ENCODE measurements at places on chromosomes 1 and 21. TPM values are rescaled to one million over a fixed set of nuclear protein-coding genes. Genes with fewer than 3 reads are reported as not detected.

SH2D5 gene
- total RNA-seq, result 0.36 TPM

- no peaks in the 10 kb centered on the region for H3K27me3 ChIP-seq
- DNase-seq, result peak; percentile 77
- no peak overlapping the region for H3K4me3 ChIP-seq
These were observed 45.9 kb downstream of the KIAA0040 start for GRCh38 chr1:175146529-175147213.

- DNase-seq, result no peak
- H3K27ac ChIP-seq, result no peak overlapping the region
- no peaks in the 10 kb centered on the region for H3K27me3 ChIP-seq
These were observed 65.8 kb upstream of the RGL1 start for GRCh38 chr1:183739082-183739481.

- H3K36me3 ChIP-seq, result no peaks in the 10 kb centered on the region
- H3K27me3 ChIP-seq, result no peaks in the 10 kb centered on the region
- H3K4me3 ChIP-seq, result no peak overlapping the region
- peaks cover 8% of the 10 kb centered on the region for H3K4me1 ChIP-seq
- no peak for DNase-seq
These were observed 11.7 kb upstream of the CD55 start for GRCh38 chr1:207309745-207310273.

GRCh38 chr1:201216395-201217085, 25.9 kb downstream of the IGFN1 start:
- DNase-seq, result no peak
- no peaks in the 10 kb centered on the region for H3K4me1 ChIP-seq
- H3K27ac ChIP-seq, result no peak overlapping the region
- no peaks in the 10 kb centered on the region for H3K27me3 ChIP-seq
- no peak overlapping the region for H3K4me3 ChIP-seq

GRCh38 chr1:158962983-158963382, 31.6 kb downstream of the PYHIN1 start:
- H3K4me1 ChIP-seq, result no peaks in the 10 kb centered on the region
- no peak overlapping the region for H3K4me3 ChIP-seq
- no peaks in the 10 kb centered on the region for H3K36me3 ChIP-seq
- H3K27me3 ChIP-seq, result no peaks in the 10 kb centered on the region
- no peak overlapping the region for H3K27ac ChIP-seq
- no peak for DNase-seq

DNA sequence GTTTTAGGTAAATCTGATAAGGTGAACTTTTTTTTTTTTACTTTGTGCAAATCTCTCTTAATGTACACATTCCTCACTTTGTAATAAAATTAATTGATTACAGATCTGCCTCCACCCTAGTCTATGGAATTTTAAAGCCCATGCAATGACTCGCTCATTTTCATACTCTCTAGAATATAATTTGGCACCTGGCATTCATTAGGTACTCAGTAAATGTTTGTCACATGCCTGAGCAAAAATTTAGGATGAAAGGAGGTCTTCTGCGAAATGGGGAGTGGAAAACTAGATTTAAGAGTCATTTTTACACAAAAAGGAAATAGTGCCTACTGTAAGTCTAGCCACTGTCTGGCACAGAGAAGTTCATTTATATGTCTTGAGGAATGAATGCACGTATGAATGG, 350.1 kb downstream of the DPYD start:
- no peaks in the 10 kb centered on the region for H3K36me3 ChIP-seq
- no peak overlapping the region for H3K27ac ChIP-seq
- H3K4me1 ChIP-seq, result peaks cover 4% of the 10 kb centered on the region
- no peak for DNase-seq
- H3K27me3 ChIP-seq, result no peaks in the 10 kb centered on the region
